NCI-H460 (cell line): ENCODE measurements at places on chromosomes 16 and 17. TPM values are rescaled to one million over a fixed set of nuclear protein-coding genes. Genes with fewer than 3 reads are reported as not detected.

DNA sequence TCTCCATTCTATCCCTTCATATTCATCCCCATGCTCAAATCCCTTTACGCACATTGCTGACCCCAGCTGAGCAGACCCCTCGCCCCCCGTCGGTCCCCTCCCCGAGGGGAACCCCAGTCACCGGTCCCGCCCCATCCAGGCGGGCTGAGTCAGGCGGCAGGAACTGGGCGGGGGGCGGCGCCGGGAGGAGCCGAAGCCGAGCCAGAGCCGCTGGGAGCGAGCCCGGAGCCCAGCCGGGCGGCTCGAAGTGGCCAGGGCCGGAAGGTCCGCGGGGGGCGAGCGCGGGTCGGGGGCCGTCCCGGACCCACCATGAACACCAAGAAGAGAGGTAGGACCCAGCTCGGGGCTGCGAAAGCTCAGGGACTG lies 8.6 kb downstream of the RIPOR1 start:
- no peak for DNase-seq

AATK gene
- total RNA-seq: 0.43 and 0.74 TPM in 2 replicates

SOCS1 gene
- 0.75 and 1.1 TPM in 2 replicates for total RNA-seq

TBC1D3L gene
- total RNA-seq: 4.8 and 5.8 TPM in 2 replicates

CCL18 gene
- not detected in 2 replicates for total RNA-seq

DNA sequence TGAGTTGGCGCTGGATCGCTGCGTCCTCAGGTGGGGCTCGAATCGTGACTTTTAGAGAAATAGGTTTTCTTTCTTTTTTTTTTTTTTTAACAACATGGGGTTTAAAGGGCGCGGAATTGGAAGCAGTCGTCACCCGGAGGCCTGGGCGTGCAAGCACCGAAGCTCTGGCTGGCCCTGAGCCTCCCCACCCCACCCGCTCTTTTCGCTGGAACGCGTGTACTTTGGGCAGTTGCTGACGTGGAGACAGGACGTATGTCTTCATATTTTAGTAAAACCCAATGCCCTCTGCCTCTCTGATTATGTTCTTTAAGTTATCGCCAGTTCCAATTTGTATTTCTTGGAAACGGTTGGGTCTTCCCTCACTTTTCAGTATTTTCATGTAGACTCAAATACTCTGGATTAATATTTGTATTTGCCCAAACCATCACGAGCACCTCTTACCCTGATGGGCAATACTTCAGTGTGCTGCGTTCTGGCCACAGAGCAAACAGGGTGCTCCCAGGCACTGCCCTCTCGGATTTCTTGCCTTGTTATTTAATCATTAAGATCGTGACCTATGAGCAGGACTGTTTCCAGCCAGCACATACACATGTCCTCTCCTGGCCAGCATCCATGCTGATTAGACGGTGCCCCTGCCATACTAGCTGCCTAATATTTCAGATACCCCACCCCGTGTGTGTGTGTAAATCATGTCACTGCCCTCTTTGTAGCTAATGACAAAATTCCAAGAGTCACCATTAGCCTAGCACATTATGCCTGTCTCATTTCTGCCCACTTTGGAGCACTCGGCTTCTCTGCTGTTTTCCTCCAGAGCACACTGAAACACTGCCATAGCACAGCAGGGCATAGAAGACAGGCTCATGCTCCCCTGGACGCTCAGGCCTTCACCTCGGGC lies 805 bp upstream of the C16orf95 start:
- peak; percentile 13 for DNase-seq

GRCh38 chr16:25158401-25158800 lies 46.9 kb downstream of the LCMT1 start:
- DNase-seq: no peak

KIFC3 gene
- 300 and 301 TPM in 2 replicates for total RNA-seq

UTS2R gene
- not detected in 2 replicates for total RNA-seq
